ENCODE measurements at places on chromosomes 4 and X.

DNA sequence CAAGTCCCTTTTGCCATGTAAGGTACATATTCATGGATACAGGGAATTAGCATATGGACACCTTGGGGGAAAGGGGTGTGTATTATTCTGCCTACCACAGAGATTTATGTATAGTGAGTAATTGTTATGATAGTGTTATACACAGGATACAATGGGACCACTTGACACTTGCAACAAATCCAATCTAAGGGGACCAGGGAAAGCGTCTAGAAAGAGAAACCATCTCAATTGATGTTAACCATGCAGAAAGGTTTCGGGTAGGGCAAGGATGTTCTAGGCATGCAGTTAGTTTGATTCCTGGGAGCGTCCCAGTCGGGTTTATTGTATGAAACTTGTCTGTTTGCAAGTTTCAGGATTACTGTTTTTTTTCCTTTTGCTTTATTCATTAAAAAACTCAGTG, 34.2 kb downstream of the MMRN1 start:
- DNase-seq: no peak

- DNase-seq: no peak
Measured at GRCh38 chr4:98997166-98997565, 1.6 kb downstream of the METAP1 start.

DNA sequence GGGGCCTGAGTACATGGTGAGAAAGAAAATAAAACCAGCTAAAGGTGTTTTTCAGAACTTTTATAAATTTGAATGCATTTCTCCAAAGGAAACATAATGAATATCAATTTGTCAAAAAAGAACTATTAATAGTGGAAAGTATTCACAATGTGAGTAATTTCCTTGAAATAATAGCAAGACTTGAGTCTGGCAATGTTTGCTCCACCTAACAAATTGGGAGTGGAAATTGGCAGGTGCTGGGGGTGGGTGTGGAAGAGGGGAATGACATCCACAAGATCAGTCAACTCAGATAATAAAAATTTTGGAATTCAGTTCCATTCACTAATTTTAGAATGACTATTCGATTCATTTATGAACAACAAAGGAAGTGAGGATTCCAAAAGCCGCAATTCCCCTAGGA, 884.8 kb upstream of the SLIT2 start:
- DNase-seq: no peak

GRCh38 chrX:73647632-73648322, 84.8 kb downstream of the CHIC1 start:
- no peak for DNase-seq

DNA sequence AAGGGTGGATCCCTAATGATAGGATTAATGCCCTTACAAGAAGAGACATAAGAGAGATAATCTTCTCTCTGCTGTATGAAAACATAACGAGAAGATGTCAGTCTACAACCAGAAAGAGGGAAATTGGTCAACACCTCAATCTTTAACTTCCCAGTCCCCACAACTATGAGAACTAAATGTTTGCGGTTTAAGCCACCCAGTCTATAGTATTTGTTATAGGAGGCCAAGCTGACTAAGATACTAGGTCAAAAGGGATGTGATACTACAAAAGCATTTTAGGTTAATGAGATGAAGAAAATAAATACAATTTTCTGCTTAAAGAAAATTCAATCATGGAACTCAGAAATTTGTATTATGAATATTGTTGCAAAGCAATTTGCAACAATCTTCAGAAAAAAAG, 55.4 kb upstream of the LHFPL1 start:
- no peak for DNase-seq

GRCh38 chrX:81120936-81121371, 80.8 kb downstream of the HMGN5 start:
- DNase-seq: peak; percentile 29

DNA sequence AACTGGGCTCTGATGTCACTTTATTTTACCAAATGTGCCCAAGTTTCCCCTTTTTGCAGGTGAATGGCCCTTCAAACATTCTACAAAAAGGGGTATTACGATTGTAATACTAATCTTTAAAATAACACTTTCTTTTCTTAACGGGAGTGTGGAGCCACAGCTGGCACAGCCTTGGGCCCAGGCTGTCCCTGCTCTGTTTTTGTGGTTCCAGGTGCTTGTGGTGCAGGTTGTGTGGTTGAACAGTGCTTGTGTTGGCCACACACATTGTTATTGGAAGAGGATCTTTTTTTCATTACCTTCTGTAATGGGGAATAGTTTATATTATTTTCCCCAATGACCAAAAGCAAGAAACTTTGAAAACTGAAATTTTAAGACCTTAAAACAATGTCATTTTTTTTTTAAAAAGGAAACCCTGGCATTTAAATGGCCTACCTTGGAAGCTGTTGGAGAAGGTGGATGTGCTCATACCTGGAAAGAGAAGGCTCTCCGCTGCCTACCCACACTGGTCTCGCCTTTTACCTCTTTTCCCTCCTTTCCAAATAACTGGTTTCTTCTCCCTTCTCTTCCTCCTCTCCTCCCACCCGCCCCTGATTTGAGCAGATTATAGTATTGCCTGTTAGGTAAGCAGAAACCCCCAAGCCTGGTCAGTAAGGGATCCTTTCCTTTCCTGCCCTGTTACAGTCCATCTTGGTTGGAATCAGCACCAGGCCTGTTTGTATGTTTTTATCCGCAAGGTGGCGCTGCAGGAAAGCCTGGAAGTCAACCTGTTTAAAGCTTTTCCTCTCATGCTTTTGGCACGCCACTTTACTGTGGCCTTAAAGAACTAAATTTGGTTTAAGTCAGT, 28.6 kb downstream of the HADH start:
- DNase-seq: peak; percentile 84

DNA sequence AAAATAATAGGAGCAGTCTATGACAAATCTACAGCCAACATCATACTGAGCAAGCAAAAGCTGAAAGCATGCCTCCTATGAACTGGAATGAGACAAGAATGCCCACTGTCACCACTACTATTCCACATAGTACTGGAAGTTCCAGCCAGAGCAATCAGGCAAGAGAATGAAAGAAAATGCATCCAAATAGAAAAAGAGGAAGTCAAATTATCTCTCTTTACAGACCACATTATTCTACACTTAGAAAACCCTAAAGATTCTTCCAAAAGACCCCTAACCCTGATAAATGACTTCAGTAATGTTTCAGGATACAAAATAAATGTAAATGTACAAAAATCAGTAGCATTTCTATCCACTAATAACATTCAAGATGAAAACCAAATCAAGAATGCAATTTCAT, 249.0 kb downstream of the STK32B start:
- no peak for DNase-seq

DNA sequence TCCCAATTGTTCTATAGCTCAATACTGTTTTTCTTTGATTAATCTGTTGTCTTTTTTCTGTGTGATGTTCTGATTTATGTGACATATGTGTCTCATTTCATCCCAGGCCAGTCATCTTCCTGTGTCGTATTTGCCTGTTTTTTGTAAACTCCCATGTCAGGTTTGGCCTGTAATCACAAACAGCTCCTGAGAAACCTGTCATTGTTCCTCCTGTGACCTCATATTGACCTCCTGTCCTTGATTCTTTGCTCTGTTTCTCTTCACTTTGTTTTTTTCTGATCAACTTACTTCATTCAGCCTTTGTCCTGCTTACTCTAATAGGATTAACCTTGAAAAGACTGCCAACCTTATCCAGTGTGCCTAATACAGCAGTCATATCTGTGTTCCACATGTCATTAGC, 438.3 kb downstream of the CFAP47 start:
- DNase-seq: no peak

DNA sequence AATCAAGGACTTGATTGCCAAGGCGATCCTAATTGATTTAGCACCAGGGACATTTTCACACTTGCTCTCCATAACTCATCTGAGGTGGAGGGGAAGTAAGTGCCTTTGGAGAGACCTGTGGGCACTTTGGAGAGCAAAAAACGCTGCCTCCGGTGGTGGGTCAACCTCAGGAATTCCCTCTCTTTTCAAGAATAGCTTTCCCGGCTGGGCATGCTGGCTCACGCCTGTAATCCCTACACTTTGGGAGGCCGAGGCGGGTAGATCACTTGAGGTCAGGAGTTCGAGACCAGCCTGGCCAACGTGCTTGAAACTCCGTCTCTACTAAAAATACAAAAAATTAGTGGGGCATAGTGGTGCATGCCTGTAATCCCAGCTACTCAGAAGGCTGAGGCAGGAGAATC, 49.2 kb downstream of the PRPS1 start:
- DNase-seq: no peak

DNA sequence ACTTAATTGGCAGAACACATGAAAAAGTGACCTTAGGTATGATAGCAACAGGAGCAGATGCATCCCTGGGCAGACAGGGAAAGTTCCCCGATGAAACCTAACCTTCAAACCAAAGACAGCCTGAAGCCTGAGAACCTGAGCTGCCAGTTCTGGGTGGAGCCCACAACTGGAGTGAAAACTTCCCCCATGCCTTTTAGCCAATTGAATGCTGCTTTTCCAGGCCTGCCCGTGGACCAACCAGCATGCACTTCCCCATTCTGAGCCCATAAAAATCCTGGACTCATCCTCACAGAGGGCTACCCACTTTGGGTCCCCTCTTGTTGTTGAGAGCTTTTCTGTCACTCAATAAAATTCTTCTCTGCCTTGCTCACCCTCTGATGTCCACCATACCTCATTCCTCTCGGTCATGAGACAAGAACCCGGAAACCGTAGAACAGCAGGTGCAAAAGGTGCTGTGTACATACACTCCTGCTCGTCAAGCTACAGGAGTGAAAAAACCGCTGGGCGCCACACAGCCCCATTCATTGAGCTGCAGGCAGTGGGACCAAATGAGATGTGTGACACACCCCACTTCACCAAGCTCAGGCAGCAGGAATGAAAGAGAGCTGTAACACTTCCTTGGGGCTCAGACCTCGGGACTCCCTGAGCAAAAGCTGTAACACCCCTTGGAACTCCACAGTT, 13.9 kb upstream of the SLC7A11 start:
- no peak for DNase-seq

- DNase-seq: no peak
Measured at GRCh38 chrX:15815779-15816437, 25.6 kb downstream of the ZRSR2 start.

- no peak for DNase-seq
Measured at GRCh38 chr4:187370918-187371317, 624.7 kb upstream of the ZFP42 start.

- no peak for DNase-seq
Measured at GRCh38 chr4:170139764-170140163, 50.0 kb upstream of the AADAT start.

DNA sequence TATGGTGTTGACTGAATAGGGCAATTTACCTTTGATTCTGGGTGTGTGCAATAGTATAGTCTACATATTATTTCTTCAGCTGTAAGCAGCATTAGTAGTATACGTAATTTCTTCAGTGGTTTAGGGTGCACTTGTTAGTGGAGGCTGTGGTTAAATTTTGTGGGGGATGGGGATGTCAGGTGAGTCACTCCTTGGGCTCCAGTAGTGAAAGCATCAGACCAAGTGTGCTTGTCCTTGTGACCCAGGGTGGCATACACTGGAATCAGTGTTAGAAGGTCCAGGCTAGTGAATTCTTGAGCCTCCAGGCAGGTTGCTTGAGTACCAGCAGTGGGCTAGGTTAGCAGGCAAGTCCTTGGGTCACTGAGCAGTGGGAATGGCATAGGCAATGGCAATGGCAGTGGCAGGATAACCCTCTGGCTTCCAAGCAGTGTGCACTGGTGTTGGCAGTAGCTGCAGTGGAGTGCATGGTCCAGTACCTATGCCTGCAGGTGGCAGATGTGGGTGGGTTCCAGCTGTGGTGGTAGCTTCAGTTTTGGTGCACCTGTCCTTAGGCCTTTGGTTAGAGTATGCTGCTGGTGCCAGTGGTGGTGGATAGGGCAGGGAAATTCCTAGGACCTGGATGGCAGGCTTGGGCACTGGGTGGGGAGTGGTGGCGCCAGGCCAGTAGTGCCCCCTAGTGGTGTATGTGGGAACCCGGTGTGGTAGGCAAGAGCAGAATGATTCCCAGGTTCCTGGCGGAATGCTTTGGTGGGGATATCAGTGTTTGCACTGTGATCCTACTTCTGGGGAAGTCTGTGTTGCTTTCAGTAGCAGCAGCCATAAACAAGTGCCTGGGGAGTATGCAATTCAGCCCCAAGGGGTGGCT, 531.0 kb downstream of the SMARCA1 start:
- no peak for DNase-seq

GRCh38 chrX:2343413-2343812, 157.4 kb downstream of the DHRSX start:
- DNase-seq: no peak

GRCh38 chr4:72094059-72094797, 62.4 kb downstream of the NPFFR2 start:
- no peak for DNase-seq

- DNase-seq: no peak
Measured at GRCh38 chr4:125750399-125750798, 435.6 kb downstream of the FAT4 start.

DNA sequence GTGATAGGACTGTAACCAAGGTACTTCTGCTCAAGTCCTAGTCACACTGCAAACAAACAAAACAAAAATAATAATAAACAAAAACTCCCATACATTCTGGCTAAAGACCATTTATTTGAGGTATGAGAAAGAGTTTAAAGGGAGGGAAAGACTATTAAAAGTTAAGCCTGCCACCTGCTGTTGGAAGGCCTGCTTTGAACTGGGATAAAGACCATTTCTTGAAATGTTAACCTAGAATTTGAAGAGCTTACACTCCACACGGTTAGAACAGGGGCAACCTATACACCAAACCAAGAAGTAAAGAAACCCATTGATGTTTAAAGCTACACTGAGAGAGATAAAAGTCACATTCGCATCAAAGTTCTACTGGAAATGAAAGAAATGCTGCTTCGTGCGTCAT, 548.7 kb upstream of the DIPK2B start:
- no peak for DNase-seq

- DNase-seq: peak; percentile 68
Measured at GRCh38 chr4:77193511-77194102, 36.6 kb downstream of the CCNG2 start.

DNA sequence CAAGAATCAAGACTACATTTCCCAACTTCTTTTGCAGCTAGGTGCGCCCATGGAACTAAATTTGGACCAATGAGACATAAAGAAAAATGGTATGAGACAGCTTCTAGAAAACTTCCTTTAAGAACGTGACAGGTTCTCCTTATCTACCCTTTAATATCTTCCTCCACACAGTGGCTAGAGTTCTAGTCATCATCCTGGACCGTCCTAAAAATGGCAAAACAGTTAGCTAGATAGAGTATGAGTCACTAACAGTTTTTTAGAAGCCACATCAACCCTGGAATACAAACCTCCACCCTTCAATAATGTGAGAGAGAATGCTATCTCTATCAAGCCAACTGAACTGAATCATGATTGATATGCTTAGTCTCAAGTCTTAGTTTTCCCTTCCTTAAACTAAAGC, 267.9 kb upstream of the SLC7A11 start:
- no peak for DNase-seq

- DNase-seq: no peak
Measured at GRCh38 chr4:151251603-151252304, 25.2 kb upstream of the PRSS48 start.

- DNase-seq: no peak
Measured at GRCh38 chrX:117969782-117970181, 146.8 kb downstream of the KLHL13 start.

GRCh38 chr4:1938027-1938426, 66.8 kb downstream of the NSD2 start:
- DNase-seq: no peak

- no peak for DNase-seq
Measured at GRCh38 chr4:42641161-42641560, 15.7 kb downstream of the ATP8A1 start.
